Upper lobe of left lung (tissue), 6 donors: ENCODE measurements at places on chromosomes 5 and 9.

DNA sequence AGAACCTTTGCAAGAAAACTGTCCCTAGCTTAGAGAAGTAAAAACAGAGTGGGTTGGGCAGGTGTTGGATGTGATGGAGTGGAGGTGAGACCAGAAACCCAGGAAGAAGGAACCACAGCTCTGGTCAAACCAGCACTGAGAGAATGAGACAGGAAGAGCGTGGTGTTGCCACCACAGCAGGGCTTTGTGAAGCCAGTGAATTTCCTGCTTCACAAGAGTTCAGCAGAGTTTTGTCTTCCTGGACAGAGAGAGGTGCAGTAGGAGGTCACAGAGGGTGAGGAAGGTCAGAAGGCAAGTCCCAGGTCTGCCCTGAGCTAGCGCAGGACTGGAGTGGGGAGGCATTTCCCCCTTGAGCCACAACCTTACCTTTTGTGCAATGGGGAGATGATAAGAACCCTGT, 2306.2 kb upstream of the ACO1 start:
- no peak for DNase-seq

- no peak for DNase-seq
These were observed 90.3 kb upstream of the ZNF366 start for GRCh38 chr5:72597456-72597948.

DNA sequence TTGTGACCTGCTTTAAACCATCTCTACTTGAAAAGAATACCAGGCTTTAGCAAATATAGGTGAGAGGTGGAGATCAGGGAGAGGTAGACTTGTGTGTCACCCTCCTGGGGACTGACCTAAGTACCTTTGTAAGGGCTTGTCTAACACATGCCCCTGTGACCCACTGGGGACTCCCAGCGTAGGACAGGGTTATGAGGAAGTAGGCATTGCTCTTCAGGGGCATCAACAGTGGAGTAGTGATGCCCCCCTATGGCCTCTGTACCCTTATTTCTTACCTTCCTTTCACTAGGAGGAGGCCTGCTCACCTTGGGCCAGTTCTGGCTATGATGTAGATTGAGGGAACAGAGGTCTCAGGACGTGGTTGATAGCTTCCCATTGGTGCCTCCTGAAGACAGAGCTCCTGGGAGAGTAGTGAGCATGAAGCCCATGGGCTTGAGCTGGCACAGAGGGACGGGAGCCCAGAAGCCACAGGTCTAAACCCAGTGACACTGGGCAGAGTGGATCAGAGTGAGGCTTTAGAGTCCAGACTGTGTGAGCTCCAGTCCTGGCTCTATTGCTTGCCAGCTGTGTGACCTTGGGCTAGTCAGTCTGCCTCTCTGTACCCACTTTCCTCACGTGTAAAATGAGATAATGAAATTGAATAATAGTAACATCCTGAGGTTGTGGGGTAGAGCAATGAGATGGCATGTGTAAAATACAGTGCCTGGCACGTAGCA, 191.7 kb downstream of the AOPEP start:
- DNase-seq, result no peak

DNA sequence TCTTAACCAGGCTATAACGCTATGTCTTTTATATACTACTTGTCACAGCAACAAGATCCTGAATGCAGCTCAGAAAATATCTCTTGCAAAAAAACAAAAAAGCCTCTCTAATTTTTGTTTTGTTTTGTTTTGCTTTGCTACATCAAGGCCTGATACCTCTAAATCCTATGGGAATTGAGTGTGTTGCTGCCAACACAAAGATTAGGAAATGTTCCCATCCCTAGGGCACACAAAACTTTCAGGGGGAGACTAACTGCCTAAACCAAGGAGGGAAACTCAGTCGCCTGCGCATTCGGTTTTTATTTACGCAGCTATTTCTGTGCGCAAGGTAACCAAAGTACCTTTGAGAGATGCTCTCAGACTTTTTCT, 1.7 kb downstream of the SSBP2 start:
- no peak for DNase-seq

DNA sequence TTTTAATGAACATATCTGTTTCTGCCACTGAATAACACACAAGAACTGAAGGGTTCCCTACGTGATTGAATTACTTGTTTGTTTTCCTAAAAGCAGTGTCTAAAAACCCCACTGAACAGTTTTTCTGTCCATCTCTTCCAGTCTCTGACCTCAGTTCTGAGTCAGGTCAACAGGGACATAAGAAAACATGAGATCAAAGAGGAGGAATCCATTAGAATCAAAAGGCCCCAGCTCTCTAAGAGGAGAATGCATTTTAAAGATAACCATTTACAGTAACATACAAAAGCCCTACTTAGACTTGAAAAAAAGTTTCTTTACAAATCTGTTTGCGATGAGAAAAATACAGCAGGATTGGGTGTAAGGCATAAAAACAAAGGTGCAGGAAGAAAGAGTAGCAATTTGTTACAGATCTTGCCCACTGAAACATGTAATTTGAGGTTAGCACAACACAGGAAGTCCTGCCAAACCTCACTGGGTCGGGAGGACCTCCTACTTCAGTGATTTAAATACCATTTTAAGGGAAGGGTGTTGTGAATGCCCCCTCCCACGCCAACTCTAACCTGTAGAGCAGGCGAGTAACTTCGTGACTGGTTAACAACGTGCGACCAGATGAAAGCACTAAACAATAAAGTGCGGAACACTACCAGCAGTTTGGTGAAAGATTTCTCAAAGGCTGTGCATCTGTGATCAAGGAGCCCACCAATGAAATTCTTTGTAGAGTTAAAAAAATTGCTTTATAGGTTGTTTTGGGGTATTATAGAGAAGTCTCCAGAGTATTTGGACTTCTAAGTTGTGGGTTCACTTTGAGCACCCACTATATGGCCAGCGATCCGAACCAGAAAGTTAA, 1.3 kb downstream of the QSOX2 start:
- no peak for DNase-seq

GRCh38 chr5:113061846-113062780, 85.5 kb downstream of the DCP2 start:
- no peak for DNase-seq

- DNase-seq, result no peak
These were observed 28.7 kb upstream of the C5orf46 start for GRCh38 chr5:147935032-147935431.

GRCh38 chr5:109411149-109411514, 1.4 kb upstream of the PJA2 start:
- DNase-seq, result no peak
